Hair follicular keratinocyte (primary cell): ENCODE measurements at places on chromosomes 2 and 18. TPM values are rescaled to one million over a fixed set of nuclear protein-coding genes. Genes with fewer than 3 reads are reported as not detected.

FHOD3 gene
- 7.5 and 8.4 TPM in 2 replicates for total RNA-seq

AQP12B gene
- total RNA-seq: not detected in 2 replicates

PSTPIP2 gene
- total RNA-seq: 21.1 and 22.7 TPM in 2 replicates

SFT2D3 gene
- 3.6 and 6.6 TPM in 2 replicates for total RNA-seq

CROCC2 gene
- not detected in 2 replicates for total RNA-seq

PREB gene
- total RNA-seq: 69.1 and 81.2 TPM in 2 replicates

ITPRIPL1 gene
- total RNA-seq: 0.55 and 1.0 TPM in 2 replicates

CD8B2 gene
- not detected in 2 replicates for total RNA-seq

TBR1 gene
- total RNA-seq: not detected in 2 replicates

NYAP2 gene
- total RNA-seq: not detected in 2 replicates

CYP26B1 gene
- total RNA-seq: 2.9 and 3.6 TPM in 2 replicates
